ENCODE measurements at places on chromosomes 5 and 9.
A peak's percentile ranks its signal among the peaks of the same experiment; 100 is the strongest.

DNA sequence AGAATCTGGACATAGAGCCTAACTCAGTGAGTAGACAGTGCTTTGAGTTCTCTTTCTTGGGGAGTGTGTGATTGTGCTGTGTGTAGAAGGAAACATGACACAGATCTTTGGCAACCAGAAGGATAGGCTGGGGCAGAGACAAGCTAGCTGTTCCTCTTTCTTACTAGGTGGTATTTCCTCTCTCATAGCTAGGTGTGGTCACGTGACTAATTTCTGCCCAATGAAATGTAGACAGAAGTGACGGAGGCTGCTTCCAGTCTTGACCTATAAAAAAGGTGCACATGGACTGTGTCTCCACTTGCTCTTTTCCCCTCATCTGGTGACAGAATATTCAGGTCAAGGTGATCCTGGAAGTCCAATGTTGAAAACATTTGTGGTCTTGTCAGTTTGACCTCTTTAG lies 92.5 kb upstream of the NFIB start:
- no peak for DNase-seq

DNA sequence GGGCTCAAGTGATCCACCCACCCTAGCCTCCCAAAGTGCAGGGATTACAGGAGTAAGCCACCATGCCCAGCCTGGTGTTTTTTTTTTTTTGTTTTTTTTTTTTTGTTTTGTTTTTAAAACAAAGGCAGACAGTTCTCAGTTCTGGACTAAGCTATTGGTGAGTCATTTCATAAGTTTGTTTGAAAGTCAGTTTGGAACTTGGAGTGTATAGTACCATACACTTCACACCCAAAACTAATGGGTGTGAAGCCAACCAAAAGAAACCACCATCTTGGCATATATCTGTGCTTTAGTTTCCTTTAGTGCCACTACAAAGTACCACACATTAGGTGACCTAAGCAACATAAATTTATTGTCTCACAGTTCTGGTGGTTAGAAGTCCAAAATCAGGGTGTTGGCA lies 13.4 kb downstream of the MAST4 start:
- DNase-seq, result no peak

DNA sequence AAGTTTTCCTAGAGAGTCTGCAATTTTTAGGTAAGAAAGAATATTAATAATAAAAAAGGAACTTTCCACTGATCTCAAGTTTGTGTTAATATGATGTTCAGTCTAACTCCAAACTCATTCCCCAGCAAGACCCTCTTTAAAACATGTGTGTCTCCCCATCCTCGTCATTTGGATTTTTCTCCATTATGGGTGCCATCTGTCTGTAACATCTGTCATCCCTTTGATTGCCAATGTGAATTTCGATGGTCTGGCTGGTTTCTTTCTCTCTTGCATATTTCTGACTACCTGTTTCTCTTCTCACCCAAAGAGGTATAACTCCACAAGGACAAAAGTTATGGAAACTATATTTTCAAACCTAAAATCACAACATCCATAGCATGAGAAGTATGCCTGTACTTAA lies 4.4 kb downstream of the TAS2R1 start:
- no peak for DNase-seq

DNA sequence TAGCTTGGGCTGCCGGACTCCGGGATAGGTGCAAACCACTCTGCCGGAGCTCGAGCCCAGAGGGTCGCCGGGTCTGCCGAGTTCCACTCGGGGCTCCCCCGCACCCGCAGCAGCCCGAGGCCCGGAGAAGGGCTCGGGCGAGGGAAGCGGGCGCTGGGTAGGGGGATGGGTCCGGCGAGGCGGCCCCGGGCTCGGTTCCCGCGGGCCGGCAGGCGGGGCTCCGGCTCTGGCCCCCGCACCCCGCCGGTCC lies 507 bp downstream of the RICTOR start:
- DNase-seq, result no peak

DNA sequence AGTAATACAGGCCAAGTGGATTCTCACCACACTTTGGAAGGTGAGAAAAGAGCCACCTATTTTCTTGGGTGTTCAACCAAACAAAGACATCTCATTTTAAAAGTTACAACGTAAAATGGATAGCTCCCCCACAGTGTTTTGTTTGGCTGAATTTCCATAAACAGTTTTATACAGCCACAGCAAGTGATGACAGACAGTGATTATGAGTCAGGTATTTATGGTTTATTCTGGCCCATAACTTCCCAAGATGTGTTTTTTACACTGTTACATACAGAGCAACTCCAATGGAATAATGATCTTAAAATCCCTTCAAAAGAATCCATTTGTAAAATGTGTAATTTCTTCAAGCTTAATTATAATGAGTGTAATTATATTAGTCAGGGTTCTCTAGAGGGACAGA lies 421.3 kb downstream of the TLE1 start:
- DNase-seq, result no peak

DNA sequence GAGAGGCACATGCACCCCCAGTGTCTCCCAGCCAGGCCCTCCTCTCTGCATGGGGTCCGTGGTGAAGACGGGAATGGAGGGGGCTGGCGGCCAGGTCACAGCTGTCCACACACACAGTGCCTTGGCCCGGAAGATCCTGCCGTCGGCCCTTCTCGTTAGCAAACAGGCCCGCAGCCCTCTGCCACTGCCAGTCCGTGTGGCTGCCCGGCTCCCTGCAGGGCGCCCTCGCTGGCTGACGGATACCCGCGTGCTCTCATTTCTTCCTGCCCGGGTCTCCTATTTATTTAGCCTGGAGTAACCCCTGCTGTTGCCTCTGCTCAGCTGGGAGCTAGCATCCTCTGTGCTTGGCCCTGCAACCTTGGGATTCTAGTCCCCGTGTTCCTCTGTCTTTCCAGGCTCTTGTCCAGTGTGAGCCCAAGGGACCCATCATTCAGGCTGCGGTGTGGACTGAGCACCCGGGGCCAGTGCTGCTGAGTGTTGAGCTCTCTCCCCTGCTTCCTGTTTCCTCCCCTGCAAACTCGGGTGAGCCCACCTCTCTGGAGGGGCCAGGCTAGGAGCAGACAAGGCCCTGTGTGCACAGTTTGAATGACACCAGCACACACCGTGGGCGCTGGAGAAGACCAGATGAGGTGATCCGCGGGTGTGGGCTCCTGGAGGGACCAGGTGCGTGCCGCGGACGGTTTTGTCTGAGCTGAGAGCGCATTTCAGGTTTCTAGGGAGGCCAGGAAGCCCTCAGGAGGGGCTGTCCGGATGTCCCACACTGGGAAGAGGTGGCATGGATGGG lies 14.6 kb upstream of the RNU6ATAC start:
- no peak for DNase-seq

GRCh38 chr9:91884696-91885687 lies 65.0 kb downstream of the ROR2 start:
- DNase-seq, result no peak

- DNase-seq, result no peak
Observed at GRCh38 chr9:88978034-88978433, 13.2 kb upstream of the S1PR3 start.

- no peak for DNase-seq
Observed at GRCh38 chr9:22742401-22742800, 295.8 kb downstream of the DMRTA1 start.

- DNase-seq, result no peak
Observed at GRCh38 chr5:31965227-31965626, 208.9 kb downstream of the GOLPH3 start.

DNA sequence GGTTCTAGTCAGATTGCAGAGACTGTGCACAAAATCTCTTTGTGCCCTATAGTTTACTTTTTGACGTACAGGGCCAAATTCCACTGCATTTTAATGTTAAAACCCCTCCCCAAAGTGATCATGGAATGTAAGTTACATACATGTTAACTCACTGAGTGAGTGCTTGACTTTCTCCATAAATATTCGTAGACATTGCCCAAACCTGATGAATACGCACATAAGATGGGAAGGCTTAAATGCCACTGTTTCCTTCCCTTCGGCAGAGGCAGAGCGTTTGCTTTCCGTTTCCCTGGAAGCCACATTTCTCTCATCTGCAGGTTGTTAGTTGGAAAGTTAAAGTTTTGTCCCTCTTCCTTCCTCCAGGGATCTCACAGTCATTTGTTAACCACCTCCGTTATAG lies 286.2 kb downstream of the MCTP1 start:
- no peak for DNase-seq

DNA sequence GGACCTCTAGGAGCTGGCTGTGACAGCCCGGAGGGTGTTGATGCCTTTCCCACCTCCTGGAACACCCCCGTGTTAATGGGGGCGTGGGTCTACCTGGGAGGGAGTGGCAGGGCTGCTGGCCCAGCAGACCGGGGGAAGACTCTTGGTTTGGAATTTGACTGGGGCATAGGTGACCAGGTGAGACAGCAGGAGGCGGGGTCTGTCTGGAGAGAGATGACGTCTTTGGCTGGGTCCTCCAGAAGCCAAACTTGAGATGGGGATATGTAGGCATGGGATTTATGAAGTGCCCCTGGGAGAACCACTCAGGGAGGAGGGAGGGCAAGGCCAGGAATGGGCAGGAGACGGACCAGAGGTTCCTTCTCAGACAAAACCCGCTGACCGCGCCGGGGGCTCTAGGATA lies 42.6 kb downstream of the NEK6 start:
- DNase-seq, result no peak

DNA sequence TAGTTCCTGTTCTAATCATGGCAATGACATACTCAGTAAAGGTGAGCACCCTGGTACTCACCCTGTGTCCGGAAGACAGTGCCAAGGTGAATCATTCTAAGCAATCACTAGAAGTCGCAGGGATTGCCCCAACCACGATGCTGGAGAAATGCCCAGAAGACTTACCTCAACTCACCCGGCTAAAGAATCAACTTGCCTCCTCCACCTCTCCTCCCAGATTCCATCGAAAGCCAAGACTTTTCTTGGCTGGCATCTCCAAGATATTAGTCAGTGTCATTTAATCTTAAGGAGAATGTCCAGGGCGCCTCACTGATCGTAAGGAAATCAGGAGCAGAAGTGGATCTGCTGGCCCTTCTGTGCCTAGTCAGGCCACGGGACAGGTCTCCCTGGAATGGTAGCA lies 204.9 kb downstream of the ERCC6L2 start:
- no peak for DNase-seq

- no peak for DNase-seq
Observed at GRCh38 chr9:91935066-91935749, 14.8 kb downstream of the ROR2 start.

DNA sequence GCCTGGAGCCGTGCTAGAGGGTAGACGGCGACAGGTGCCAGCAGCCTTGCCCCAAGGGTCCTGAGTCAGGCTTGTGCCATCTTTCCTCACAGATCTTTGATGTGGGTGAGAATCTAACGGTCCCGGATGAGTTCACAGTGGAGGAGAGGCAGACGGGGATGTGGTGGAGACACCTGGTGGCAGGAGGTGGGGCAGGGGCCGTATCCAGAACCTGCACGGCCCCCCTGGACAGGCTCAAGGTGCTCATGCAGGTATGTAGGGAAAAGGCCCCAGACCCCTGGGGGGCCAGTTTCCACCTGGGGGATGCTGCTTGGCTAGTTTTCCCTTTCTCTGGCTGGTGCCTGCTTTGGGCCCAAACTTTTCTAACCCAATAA lies 24.0 kb downstream of the PTGES2 start:
- no peak for DNase-seq

DNA sequence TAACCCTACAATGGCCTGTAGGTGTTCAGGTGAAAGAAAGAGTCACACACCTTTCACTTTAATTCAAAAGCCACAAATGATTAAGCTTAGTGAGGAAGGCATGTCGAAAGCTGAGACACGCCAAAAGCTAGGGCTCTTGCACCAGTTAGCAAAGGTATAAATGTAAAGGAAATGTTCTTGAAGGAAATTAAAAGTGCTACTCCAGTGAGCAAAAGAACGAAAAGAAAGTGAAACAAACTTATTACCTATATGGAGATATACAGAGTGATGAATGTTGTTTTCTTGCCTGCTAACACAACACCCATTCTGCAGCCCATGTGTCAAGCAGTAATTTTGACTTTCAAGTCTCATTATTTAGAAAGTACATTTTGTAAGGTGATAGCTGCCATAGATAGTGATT lies 254.2 kb upstream of the SLC24A2 start:
- DNase-seq, result no peak

- DNase-seq, result no peak
Observed at GRCh38 chr5:159844267-159845121, 71.8 kb upstream of the ADRA1B start.

GRCh38 chr9:123929177-123929869 lies 603 bp downstream of the DENND1A start:
- no peak for DNase-seq

DNA sequence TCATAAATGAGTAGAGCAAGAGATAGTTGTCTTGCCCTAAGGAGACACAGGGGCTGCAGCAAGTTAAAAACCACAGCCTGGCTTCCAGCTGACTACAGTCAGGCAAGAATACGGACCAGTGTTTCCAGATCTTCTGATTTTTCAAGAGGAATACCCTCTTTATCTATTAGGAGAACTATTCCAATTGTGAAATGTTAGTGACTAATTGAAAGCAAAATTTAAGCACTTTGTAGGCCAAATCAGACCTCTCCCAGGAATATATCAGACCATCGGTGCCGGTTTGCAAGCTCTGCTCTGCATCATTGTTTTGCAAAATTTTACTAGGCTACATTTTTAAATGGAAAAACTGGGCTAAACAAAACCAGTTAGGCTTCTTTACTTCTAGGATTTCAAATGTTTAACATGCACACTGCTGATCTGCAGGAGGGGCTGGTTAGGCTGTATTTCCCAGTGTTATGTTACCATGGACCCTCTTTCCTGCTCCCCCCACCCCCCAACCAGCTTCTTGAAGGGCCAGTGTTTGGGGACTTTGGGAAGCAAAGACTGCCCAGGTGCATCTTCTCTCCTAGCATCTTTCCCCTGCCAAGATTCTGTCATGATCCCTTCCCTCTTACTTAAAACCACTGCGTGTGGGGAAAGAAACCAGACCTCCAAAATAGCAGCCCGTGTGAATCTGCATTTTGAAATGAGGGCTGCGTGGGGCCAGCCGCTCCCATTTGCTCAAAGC lies 1.1 kb upstream of the ARSI start:
- DNase-seq, result no peak

GRCh38 chr9:18442629-18443491 lies 31.1 kb upstream of the ADAMTSL1 start:
- peak; percentile 73 for DNase-seq

DNA sequence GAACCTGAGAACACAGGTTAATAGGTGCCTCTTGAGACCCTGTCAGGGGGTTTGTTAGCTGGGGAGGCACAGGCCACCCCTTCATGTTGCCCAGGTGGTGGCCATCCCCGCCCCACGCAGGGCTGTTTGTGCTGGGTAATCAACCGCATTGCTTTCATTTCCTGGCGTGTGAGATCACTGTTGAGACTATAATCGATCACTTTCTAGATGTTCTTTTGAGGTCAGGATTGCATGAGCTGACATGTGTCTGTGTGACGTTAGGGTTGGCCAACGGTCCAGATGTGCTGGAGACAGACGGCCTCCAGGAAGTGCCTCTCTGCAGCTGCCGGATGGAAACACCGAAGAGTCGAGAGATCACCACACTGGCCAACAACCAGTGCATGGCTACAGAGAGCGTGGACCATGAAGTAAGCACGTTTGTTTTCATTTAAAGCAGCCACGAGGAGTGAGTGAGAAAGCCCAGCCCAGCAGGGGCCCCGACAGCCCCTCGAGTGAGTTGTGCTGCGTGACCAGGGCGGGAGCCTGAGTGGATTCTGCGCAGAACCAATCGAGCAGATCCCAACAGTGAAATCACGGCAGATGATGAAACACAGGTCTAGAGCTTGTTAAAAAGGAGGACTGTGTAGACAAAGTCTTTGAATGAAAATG lies 115.0 kb upstream of the CACNA1B start:
- DNase-seq, result no peak
